Stomach (tissue), 19 donors: ENCODE measurements at places on chromosomes 3 and 15. TPM values are rescaled to one million over a fixed set of nuclear protein-coding genes. Genes with fewer than 3 reads are reported as not detected.

SLC28A2 gene
- polyA plus RNA-seq, result 0.25 TPM

PAQR9 gene
- not detected for polyA plus RNA-seq

SLC12A8 gene
- polyA plus RNA-seq, result 1.5 TPM

SCG3 gene
- 0.93 TPM for polyA plus RNA-seq

P2RY1 gene
- 5.0 TPM for polyA plus RNA-seq

CILP gene
- 1.8 TPM for polyA plus RNA-seq

DNA sequence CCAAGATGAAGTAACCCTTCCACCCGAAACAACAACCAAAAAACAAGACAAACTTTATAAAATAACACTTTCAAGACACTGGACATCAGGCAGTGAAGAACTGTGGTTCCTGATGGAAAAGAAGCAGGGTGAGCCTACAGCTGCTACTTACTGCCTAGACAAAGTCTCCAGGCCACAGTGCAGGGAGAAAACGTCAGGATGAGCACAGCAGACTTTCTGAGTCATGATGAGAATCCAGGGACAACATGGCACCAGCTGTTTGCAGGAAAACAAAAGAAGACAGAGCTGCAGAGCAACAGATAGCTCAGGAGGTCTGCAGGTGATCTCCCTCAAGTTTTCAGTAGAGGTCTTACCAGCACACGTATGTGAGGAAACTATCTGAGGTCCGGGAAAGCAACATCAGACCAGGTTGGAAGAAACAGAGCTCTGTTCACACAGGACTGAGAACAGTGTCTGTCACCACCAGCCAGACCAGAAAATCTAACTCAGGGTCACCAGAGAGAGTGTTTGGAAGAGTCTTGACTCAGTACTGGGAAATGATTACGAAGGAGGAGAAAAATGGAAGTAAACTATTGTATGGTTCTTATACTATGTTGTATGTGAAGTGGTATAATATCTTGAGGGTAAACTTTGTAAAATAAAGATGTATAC lies 108.9 kb downstream of the ANO10 start:
- DNase-seq, result no peak

- DNase-seq, result no peak
Observed at GRCh38 chr3:51375571-51375970, 9.5 kb upstream of the MANF start.

- no peak for DNase-seq
Observed at GRCh38 chr3:139291276-139292051, 52.4 kb upstream of the MRPS22 start.

DNA sequence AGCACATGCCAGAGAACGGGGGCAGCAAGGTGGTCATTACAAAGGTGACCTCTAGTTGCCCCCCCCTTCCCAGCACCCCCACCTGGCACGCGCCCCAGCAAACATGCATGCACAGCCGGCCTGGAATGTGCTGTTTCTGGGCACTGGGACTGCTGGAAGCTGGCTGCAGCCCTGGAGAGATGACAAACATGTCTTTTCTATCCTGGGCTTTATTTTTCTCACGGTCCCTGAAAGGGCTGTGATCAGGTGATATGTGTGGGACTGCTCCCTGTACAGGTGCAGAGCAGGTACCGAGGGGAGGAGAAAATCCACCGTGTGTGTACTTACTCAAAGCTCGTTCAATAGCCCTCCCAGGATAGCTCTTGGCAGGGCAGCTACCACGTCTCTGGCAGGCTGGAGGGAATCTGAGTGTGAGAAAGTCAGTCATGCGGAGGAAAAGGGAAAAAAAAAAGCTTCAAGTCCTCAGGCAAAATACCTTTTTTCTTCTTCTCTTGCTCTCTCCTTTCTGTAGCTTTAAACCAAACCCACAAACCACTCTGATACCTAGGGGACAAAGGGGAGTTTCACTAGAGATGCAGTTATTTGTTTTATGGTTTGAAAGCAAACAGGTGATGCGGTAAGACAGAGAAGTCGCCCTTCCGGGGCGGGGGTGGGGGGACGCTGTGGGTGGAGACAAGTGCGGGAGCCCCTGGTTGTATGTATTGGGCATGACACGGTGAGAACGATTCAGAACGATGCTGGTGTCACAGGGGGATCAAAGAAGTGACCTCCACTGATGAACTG lies 5.0 kb upstream of the HES1 start:
- peak; percentile 88 for DNase-seq

DNA sequence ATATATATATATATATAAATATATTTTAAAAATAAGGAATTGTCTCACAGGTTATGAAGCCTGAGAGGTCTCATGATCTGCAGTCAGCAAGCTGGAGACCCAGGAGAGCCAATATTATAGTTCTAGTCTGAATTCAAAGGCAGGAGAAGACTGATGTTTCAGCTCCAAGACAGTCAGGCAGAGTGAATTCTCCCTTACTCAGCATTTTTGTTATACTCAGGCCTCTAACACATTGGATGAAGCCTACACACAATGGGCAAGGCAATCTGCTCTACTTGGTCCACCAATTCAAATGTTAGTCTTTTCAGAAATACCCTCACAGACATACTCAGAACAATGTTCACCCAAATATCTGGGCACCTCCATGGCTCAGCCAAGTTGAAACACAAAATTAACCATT lies 157.2 kb downstream of the GOLIM4 start:
- no peak for DNase-seq

GRCh38 chr15:101652786-101653430 lies 727 bp upstream of the TM2D3 start:
- no peak for DNase-seq

DNA sequence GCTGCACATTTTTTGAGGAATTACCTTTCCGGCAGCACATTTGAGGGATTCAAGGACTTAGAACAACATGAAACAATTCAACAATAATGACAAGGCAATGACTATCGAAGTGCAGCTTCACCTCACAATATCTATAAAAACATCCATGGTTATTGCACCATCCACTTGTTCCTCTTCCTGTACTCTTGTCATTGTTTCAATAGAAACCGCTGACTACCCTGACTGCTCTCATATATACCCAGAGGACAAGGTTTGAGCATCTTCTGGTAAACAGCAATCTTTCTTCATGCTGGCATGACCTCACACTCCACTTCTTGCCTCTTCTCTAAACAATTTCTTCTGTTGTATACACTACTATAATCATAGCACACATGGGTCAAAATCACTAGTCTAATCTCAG lies 864.9 kb downstream of the FHIT start:
- DNase-seq, result no peak

GRCh38 chr15:101013201-101013550 lies 94.0 kb downstream of the LRRK1 start:
- DNase-seq, result no peak
